ENCODE measurements at places on chromosomes 6 and 20.
A peak's percentile ranks its signal among the peaks of the same experiment; 100 is the strongest.

DNA sequence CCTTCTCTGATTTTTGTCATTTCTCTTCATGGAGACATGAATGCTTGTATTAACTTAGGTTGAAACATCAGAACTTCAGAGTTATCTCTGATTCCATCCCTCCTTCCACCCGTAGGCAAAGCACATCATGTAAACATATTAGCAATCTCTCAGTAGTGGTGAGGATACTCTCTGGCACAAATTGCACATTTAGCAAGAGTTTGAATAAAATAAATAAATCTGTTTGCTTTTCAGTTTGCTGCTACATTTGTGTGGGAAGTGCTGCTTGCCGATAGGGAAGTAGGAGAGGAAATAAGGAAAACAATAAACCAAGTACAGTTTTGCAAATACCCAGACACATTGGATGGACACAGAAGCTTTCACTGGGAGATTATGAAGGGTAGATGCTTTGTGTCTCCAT, 359.0 kb downstream of the BCKDHB start:
- DNase-seq: no peak

DNA sequence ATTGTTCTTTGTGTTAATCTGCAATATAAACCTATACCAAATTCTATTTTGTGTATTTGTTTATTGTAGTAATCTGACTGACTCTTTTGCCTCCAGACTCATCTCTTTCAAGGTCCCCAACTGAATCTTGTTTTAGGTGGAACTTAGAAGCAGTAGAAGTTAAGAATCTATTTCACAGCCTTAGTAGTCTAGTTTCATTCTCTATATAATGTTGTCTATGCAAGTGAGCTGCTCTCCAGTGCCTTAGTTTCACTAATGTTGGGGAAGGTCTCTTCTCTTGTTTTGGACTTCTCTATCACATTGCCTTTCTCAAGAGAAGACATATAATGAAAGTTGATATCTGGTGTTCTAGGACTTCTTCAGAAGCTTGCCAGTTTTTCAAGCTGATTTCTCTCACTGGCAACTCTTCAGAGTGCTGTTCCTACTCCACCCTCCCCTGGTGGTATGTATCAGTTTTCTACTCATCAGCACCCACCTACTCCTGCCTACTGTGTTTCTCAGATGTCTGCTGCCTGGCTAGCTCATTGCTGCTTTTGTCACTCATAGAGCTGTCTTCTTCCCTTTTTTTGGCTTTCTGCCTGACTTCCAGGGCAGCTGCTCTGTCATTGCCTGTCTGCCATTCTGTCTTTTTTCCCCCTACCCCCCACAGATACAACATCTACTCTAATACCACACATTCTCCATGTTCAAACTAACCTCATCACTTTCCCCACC, 82.1 kb downstream of the PTPRA start:
- DNase-seq: no peak

GRCh38 chr6:111550953-111551352, 54.7 kb downstream of the TRAF3IP2 start:
- DNase-seq: no peak

DNA sequence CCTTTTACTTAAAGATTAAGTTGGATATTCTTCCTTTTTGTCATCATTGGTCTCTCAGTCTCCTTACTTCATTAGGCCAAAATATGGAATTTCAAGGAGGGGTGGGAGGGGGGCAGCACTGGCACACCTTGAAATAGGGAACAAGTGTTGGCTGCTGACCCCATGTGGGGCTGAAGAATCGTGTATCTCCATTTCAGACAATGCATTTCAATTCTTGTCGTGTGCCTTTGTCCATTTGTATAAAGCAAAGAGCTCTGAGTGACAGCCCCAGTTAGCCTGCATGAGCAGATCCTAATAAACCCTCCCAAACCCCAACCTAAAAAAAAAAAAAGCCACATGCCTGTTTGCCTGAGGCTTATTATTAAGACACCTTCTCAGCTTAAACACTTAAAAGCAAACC, 1.0 kb upstream of the TFAP2D start:
- no peak for DNase-seq

DNA sequence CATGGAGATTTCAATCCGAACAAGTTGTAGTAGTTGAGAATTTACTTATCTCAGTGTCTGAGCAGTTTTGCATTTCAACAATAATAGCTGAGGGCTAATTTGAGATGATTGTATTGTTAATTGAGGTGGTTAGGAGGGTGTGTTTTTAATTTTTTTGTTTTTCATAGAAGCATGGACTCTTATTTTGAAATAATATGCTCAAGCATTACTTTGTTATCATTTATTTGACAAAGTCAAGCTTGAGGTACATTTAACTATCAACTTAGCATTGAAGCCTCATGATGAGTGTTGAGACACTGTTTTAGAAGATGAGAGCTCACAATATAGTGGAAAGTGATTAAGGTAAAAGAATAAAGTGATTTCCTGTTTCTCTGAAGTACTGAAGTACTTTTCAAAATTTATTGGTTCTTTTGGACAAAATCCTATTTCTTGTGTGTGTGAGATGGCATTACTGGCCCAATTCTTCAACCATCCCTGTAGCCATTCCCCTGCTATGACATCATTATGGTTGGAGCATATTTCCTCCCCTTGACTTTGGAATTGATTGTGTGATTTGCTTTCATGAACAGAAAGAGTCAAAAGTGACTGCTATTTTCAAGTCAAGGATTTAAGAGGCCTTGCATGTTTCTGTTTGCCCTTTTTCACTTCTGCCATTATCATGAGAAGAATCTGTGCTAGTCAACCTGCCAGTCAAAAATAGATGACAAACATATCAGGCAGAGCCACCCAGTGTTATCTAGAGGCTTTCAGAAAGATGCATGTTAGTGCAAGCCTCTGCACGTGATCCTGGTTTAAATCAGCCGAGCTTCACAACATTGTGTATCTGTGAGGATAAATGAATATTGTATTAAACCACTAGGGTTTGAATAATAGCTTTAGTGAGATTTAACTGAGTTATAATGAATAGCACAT, 1112.3 kb upstream of the CITED2 start:
- DNase-seq: no peak

- DNase-seq: no peak
These were observed 21.7 kb downstream of the SEC63 start for GRCh38 chr6:107936162-107936909.

GRCh38 chr20:18727032-18727508, 86.5 kb upstream of the SCP2D1 start:
- no peak for DNase-seq

DNA sequence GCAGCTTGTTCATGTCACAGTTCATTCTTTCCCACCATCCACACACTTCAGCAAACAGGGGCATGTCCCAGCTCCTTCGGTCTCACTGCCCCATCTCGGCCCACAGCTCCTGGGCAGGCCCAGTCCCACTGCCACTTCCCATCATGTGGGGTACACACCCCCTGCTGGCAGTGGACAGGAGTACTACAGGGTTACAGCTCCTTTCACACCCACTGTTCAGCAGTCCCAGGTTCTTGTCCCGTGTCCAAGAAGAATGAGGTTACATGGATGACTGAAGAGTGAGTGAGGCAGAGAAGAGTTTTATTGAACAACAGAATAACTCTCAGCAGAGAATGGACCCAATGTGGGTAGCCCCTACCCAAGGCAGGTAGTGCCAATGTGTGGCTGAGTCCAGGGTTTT, 77.8 kb upstream of the SMLR1 start:
- no peak for DNase-seq

GRCh38 chr20:41177636-41178035, 40.3 kb downstream of the PLCG1 start:
- no peak for DNase-seq

GRCh38 chr6:81476881-81477280, 275.6 kb downstream of the TENT5A start:
- no peak for DNase-seq

- no peak for DNase-seq
These were observed 441.4 kb downstream of the BCKDHB start for GRCh38 chr6:80547827-80548226.

GRCh38 chr6:17454316-17455005, 61.1 kb downstream of the CAP2 start:
- peak; percentile 12 for DNase-seq

DNA sequence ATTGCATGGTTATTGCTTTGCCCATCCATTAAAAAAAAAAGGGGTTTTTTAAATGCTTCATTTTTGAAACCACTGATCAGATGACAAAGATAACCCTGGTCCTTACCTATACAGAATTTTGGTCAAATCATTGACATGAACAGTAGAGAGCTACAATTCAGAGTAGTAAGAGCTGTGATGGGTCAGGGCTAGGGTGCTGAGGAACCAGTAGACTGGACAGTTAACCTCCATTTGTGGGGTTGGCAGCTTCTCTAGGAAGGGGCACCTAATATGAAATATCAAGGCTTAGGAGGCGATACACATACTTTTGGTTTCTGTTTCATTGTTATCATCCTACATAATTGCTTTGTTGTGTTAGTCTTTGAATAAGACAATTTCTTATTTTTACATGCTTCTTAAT, 55.1 kb downstream of the ORC3 start:
- no peak for DNase-seq

DNA sequence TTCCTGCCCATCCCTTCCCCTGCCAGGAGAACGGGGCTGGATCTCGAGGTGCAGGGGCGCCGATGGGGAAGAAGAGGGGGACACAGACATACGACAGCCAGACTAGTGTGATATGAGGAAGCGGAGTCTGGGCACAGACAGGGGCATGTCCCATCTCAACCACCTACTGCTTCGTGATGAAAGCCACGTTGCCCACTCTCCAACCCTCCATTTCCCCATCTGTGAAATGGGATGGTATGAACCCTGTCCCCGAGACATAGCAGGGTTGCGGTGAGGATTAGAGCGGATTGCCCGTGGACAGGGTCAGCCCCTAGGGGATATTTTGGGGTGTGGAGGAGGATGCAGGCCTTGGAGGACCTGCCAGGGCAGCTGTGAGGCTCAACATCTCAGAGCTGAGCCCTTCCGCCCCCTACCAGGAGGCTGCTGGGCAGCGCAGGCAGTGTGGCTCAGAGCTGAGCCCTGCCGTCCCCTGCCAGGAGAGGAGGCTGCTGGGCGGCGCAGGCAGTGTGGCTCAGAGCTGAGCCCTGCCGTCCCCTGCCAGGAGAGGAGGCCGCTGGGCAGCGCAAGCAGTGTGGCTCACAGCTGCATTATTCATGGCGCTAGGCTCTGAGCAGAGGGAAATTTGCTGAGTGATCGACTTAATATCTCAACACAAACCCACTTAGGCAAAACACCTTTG, 71.7 kb downstream of the GRM4 start:
- peak; percentile 75 for DNase-seq

DNA sequence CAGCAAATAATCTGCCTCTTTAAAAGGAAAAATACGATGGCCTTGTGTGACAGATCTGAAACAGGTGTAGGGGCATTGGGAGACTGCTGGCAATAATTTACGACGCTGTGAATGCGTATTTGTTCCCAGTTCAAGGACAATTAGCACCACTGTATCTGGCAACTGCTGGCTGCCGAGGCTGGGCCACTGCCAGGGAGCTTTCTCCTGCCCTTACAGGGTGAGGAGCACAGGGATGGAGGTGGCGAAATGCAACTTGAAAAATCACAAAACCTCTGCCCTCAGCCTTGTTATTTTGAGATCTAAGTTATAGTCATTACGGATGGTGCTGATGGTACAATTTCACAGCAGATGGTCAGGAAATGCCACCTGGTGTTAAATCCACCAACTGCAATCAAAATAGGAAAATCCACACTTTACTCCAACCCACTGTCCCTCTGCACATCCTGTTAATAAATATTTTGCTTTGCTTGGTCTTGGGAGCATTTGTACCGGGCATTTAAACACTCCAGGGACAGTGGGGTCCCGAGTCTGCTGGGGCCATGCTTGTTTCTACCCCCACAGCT, 6.4 kb downstream of the MYLK4 start:
- DNase-seq: no peak

DNA sequence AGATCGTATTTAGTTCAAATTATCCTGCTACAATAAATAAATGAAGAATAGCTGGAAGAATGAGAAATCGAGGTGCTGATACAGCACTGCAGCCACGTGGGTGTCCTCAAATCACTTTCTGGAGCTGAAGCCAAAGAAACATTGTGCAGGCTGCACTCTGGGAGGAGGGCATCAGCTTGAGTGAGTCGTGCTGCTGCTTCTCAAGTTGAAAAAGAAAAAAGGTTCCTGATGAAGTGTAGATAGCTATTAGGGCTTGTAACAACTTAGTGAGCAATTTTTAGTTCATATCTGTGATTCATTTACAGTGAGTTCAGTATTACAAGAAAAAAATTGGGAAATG, 40.5 kb downstream of the DSE start:
- DNase-seq: no peak

DNA sequence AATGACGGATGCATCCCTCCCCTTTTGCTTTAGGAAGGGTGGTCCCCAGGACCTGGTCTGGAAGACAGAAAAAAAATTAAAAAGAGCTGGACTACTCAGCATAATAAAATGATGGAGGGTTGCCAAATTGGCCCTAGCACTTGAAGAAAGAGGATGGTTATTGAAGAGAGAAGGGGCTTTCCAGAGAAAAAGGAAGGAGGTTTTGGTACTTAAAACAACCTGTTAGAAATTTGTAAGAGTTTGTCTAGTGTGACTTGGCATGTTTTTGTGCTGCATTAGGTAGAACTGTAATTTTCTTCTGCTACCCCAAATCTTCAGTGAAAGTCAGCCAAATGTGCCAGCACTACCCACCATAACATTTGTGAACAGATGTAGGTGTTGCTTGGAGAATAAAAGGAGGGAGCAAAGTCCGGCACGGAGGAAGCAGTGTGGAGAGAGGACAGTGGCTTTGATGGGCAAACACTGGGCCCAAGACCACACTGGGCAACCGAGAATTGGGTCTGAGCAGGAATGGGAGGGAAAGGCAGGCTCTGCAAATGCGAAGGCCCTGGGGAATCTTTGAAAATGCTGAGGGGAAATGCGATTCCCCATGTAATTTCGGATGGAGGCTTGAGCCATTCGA, 160.9 kb downstream of the QRSL1 start:
- no peak for DNase-seq

- DNase-seq: no peak
These were observed 12.1 kb downstream of the DEFB123 start for GRCh38 chr20:31452575-31452974.

DNA sequence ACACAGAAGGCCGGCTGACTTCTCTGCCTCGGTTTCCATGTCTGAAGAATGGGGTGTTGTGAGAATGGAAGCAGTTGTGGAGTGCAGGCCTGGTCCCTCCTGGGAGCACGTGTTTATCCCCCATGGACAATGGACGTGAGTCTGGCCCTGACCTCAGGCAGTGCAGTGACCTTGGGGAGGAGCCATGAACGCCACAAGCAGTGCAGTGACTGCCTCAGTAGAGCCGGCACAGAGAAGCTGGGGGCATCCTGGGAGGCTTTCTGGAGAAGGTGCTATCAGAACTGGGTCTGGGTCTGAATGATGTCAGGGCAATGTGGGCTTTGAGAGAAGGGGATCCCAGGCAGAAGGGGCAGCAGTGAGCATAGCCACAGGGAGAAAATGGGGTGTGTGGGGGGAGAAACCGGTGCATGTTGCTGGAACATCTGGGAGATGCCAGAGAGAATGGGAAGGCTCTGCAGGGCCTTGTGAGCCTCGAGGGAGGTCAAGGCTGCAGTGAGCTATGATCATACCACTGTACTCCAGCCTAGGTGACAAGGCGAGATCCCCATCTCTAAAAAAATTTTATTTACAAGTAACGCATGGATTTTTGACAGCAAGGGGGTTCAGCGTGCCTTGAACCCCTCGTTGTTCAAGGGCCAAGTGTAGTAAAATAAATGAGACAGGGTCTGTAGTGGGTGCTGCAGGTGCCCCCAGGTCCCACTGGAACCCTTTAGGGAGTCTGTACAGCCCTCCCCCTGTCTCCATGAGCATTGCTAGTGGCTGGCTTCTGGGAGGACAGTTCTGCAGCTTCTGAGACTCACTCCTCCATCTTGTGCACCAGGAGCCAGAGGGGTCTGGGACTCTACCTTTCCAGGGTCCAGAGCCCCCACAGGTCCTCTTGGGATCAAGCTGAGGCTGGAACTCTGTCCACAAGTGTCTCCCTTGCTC, 27.0 kb upstream of the ZBP1 start:
- no peak for DNase-seq

GRCh38 chr6:45687570-45687969, 309.8 kb upstream of the SUPT3H start:
- no peak for DNase-seq
